ENCODE measurements at places on chromosomes 5 and 9.

DNA sequence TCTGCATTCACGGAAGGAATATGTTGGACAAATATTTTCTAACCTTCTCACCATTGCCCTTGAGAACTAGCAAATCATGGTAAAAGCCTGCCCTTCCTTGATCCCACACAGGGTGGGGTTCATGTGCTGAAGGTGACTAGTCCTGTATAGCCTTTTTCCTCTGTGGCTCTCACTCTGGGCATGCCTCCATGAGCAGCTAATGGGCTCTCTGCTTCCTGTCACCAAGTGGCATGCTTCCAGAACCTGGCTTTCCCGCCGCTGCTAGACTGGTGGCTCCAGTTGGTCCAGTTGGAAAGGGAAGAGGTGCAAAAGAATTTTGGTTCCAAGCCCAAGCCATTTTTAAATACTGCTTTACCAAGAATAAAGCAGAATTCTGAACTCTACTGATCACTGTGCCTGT is 35.5 kb downstream of the FBXO10 start:
- DNase-seq = no peak

GRCh38 chr5:138981586-138981985 is 106.5 kb upstream of the LRRTM2 start:
- no peak for DNase-seq

GRCh38 chr5:150642991-150643710 is 2.7 kb downstream of the SYNPO start:
- no peak for DNase-seq

GRCh38 chr9:93673839-93674334 is 97.5 kb downstream of the PHF2 start:
- no peak for DNase-seq

GRCh38 chr9:8254541-8254940 is 455.0 kb upstream of the DMAC1 start:
- no peak for DNase-seq

DNA sequence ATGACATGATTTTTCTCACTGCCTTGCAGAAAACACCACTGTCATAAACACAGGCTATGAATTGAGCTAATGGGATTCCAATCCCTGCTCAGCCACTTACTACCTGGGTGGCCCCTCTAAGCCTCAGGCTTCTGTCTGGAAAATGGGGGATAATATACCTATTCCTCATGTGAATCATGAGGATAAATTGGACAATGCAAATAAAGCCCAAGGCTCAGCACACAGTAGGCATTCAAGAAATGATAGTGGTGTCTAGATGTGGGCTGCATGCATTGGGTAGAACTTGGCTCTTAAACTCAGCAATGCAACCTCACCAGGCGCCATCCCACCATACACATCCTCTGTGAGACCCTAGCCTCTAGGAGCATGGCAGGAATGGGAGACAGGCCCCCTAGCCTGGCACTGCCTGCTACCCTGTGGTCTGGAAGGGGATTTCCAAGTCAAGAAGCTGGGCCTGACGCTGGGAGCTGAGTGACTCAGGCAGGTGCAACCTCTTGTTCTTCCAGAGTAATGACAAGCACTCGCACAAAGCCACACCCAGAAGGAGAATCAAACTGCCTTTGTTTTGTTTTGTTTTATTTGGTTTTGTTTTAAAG is 2.3 kb upstream of the TNIP1 start:
- peak; percentile 48 for DNase-seq

GRCh38 chr9:121288673-121289025 is 20.7 kb downstream of the GSN start:
- DNase-seq = no peak

GRCh38 chr5:174312270-174312617 is 266.7 kb downstream of the NSG2 start:
- no peak for DNase-seq

- no peak for DNase-seq
Measured at GRCh38 chr5:96478983-96479382, 45.9 kb upstream of the PCSK1 start.

- DNase-seq = no peak
Measured at GRCh38 chr9:34205102-34205501, 26.3 kb downstream of the UBAP1 start.

DNA sequence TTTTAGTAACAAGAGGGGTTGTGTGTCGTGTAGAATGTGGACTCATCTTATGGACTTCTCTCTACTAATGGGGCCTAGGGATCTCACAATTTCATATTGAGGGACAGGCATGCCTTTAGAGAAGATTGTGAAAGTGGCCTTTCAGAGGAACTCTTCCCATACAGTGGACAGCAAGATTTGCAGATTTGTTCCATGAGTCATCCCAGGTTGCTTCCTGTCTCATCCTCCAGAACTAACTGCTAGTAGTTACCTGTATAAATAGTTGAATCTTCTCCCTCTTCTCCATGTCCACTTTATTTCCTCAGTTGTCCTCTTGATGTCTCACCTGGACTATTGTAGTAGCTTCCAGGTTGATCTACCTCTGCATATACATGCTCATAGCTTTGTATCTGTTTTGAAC is 997.5 kb upstream of the CTNND2 start:
- no peak for DNase-seq

GRCh38 chr9:133029994-133030316 is 842 bp upstream of the GTF3C5 start:
- DNase-seq = no peak

DNA sequence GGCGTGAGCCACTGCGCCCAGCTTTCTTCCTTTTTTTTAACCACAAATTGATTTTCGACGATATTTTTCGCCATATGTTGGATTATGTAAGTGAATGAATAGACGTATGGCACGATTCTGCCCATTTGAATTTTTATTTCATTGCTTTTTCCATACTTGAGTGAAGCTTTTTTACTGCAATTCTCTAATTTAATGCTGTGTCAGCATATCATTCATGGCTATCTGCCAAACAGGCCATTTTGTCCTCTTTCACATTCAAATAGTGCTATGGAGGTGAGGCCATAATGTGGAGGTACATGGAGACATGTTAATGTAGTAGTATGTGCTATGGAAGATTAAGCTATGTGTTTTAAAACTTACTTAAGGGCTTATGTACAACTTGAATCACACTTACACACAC is 152.1 kb upstream of the TUSC1 start:
- no peak for DNase-seq

DNA sequence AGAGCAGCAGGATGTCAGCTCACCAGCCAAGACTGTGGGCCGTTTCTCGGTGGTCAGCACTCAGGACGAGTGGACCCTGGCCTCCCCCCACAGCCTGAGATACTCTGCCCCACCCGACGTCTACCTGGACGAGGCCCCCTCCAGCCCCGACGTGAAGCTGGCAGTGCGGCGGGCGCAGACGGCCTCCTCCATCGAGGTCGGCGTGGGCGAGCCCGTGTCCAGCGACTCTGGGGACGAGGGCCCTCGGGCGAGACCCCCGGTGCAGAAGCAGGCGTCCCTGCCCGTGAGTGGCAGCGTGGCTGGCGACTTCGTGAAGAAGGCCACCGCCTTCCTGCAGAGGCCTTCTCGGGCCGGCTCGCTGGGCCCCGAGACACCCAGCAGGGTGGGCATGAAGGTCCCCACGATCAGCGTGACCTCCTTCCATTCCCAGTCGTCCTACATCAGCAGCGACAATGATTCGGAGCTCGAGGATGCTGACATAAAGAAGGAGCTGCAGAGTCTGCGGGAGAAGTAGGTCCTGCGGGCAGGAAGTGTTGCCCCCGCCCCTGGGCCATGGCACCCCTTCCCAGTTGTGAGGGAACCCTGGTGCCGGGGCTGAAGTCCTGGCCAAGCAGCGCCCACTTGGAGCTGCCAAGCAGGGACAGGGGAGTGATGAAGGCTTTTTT is 108.9 kb downstream of the WNK2 start:
- no peak for DNase-seq

DNA sequence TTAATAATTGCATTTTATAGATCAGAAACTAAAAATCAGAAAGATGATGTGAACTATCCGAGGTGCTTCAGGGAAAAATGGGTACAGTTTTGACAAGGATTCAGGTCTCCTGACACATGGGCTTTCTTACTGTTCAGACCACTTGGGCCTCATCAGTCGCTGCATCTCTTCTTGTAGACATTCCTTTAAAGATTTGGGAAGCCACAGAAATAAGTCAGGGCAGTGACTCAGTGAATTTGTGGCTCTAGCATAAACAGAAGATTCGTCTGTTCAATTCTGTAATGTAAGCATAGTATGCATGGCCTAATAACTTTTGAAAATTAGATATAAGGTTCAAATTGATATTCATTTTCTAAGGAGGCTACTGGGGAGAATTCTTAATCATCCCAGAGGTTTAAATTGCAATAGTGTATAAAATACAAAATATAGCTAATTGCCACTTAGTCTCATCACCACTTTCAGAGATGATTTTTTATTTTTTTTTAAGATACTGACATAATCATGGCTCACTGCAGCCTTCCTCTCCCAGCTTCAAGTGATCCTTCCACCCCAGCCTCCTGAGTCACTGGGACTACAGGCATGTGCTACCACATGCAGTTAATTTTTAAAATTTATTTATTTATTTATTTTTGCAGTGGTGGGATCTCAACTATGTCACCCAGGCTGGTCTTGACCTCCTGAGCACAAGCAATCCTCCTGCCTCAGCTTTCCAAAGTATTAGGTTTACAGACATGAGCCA is 48.9 kb downstream of the RASEF start:
- no peak for DNase-seq

GRCh38 chr5:177427919-177428573 is 1.6 kb downstream of the GRK6 start:
- DNase-seq = no peak

DNA sequence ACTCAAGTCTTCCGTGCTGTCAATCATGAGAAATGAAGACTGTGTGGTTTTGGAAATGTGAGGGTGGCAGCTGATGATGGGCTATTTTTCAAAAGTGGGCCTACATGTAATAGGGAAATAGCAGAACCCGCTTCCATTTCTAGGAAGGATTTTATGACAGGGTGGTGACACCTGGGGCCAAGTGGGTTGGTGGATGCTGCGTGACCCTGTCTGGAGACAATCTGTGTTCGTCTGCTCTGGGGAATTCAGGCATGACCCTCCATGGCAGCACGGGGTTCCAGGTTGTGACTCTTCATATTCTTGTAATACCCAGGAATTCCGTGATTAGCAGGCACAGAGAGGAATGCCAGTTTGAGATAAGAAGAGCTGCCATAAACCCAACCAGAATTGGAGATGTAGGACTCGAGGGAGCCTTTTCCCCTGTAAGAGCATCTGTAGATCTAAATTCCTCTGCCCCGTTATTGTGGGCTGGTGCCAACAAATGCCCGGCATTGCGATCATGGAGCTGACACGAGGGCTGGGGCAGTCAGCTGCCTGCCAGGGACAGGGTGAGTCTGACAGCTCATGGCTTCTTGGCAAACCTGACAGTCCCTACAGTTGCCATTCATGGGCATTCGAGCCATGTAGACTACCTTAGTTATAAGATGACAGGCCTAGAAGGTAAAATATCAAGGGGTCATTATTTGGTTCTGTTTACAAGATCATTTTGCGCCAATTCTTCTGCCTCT is 279.7 kb downstream of the GADD45G start:
- DNase-seq = no peak

DNA sequence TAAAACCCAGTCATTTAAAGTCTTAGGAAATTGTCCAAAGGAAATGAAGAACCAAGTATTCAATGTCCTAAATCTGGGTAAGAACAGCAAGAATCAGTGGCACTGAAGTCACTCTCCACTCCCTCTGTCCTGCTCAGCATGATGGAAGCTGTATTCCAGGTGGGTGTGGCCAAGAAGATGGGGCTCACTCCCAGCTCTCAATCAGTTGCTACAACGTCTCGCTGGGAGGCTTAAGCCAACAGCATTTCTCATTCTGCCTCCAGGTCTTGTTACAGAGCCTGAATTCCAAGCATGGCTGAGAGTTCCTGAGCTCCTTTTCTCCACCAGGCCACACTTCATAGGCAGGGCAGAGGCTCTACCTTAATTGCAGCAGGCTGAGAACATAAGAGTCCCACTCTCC is 41.2 kb upstream of the TRIO start:
- no peak for DNase-seq

GRCh38 chr9:122059955-122060324 is 33.2 kb downstream of the TTLL11 start:
- no peak for DNase-seq

DNA sequence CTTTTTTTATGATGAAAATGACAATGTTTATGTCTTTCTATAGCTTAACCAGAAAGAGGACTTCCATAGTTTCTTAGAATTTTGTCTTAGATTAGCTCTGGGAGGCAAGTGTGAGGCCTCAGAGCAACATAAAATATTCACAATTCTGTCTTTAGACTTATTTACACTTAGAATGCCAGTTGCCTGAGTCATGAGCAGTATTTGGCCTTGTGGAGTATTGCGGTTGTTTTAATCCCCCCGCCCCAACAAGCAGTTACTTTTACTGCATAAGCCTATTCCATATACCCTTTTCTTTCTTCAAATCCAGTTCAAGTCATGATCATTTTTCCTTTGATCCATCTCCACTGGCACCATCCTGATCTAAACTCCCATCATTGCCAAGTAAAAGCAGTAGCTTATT is 198.0 kb upstream of the EGFLAM start:
- DNase-seq = no peak

DNA sequence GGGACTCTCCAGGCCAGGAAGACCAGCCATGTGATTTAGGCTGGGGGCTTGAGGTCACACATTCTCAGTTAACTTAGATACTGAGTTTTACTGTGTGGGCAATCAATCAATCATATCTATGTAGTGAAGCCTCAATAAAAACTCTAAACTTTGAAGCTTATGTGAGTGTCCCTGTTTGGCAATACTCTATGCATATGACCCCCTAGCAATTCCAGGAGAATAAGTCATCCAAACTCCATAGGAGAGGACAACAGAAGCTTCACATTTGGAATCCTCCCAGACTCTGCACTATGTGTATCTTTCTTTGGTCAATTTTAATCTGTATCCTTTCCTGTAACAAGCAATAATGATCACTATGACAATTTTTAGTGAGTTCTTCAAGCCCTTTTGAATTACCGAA is 216.8 kb upstream of the RGMB start:
- DNase-seq = no peak

- no peak for DNase-seq
Measured at GRCh38 chr5:96775689-96776088, 32.1 kb downstream of the ERAP1 start.
